ENCODE measurements at places on chromosomes 6 and 20.

DNA sequence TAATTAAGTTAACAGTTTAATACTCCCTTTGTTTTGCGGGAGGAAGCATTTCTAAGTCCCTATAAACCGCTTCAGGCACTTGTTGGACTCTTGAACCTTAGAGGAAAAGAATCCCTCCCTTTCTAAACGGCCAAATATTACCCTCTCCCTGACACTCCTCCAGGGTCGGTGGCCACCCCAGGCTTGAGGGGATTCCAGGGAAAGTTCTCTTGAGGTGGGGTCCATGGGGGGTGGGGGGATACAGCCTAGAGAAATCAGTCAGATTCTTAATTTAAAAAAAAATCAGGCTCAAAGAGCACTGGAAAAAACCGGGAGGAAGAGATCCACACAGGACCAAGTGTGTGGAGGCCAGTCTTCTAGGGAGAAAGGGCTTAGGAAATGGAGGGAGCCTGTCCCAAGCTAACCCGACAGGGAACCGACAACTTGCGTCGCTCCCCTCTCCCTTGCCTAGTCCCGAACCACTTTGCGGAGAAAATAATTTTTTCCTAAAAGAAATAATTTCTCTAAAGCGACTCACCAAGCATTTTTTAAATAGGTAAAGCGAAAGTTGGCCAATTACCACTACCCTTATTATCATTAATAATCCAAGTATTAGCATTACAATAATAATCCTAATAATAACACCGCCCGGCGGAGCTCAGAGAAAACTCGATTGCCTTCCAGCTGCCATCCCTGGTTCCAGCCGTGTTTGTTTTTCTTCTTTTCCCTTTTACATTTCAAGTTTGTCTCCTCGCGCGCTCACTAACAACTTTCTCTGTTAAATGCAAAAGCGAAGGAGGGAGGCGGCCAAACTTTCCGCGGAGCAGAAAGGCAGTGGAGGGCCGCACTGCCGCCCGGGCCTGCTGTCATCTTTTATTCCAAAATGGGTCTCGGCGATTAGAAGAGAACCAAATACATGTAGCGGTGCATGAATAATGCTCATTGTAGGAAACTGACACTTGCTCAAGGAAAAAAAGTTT is 4.8 kb downstream of the NR2E1 start:
- DNase-seq, result no peak

DNA sequence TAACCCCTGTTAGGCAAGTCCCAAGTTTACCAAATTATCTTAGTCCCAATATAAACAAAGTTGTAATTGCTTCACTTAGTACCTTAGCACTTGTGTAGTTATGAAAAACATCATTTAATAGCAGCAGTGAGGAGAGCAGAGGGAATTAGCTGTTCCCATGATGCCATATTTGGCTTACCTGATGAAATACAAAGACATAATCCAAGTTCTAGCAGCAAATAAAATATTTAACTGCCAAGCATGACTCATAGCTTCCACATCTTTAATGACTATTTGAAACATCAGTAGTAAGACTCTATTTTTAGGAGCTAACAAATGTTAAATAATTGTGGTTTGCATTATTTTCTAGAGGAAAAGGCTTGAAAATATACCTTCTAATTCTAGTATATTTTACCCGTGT is 94.0 kb upstream of the MCHR2 start:
- DNase-seq, result no peak

GRCh38 chr6:42947950-42948349 is 12.6 kb upstream of the GNMT start:
- no peak for DNase-seq

DNA sequence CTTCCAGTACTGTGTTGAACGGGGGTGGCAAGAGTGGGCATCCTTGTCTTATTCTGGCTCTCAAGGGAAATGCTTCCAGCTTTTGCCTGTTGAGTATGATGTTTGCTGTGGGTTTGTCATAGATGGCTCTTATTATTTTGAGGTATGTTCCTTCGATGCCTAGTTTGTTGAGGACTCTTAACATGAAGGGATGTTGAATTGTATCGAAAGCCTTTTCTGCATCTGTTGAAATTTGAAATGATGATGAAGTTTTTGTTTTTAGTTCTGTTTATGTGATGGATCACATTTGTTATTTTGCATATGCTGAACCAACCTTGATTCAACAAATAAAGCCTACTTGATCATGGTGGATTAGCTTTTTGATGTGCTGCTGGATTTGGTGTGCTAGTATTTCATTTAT is 48.0 kb downstream of the RPRD1B start:
- DNase-seq, result no peak

DNA sequence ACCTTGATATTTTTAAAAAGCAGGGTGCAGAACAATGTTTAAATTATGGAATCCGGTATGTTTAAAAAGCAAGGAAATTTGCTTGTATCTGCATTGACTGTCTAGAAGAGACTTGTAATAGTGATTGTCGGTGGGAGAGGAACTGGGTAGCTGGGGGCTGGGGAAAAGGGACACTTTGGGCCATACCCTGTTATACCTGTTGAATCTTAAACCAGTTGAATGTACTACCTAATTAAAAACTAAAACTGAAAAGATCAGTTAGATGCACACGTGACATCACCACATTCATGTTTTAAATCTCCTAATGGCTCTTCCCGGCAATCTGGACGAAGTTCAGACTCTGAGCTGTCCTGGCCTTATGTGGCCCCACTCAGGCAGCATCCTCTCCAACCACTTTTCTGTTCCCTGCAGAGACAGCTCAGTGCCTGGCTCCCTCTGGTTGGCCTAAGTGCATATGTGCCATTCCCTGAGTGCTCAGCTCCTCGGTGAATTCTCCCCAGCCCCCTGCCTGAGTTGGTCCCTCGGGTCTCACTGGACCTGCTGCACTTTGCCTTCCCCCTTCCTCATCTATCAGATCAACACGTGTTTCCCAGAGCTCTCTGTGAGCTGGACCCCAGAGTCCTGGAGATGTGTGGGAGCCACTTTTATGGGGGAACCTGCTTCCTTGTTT is 36.3 kb downstream of the SLC52A3 start:
- DNase-seq, result no peak

GRCh38 chr6:52157301-52157941 is 28.8 kb upstream of the IL17A start:
- DNase-seq, result no peak

DNA sequence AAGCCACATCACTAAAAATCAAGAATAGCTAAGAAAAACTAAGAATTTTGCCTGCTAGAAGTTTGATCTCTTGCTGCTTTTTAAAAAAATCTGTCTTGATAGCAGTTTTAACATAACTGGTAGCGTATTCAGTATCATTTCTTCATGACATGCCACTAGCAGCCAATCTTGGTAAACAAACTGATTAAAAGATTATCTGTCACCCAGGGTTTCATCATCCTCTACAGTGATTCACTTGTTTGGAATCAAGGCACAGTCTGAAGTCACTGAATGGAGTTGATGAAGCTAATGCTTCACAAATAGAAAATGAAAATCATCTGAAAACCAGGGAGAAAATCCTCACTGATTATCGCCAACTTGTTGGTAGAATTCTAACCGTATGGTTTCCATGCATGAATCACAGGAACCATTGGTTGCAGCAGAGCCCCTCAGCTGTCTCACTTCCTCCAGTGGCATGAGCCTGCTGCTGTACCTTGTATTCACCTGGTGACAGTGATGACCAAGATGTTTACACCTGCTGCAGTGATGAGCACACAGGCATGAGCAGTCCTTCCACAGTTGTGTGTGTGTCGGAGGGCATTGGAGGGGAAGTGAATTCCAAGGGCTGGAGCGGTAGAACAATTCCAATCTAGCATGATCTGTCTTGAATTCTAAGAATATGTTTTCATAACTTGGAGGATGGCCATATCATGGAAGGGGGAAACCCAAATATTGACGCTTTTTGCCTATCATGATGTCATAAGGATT is 275.0 kb downstream of the KHDC1L start:
- DNase-seq, result no peak

DNA sequence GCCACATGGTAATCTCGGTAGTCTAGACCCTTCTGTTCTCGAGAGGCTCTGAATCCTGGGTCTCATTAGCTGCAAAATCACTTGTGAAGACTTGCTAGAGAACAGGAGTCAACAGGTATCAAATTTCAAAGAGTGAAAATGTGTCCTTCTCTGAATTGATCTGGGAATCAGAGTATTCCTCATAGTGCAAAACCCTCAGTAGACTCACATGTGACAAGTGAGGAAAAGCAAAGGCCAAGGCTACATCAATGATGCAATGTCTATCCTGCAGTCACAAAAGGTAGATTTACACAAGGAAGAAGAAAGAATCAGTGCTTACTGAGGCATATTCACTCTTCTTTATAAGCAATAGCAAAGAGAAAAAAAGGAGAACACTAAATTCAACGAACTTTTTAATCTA is 1220.0 kb upstream of the GJE1 start:
- no peak for DNase-seq

DNA sequence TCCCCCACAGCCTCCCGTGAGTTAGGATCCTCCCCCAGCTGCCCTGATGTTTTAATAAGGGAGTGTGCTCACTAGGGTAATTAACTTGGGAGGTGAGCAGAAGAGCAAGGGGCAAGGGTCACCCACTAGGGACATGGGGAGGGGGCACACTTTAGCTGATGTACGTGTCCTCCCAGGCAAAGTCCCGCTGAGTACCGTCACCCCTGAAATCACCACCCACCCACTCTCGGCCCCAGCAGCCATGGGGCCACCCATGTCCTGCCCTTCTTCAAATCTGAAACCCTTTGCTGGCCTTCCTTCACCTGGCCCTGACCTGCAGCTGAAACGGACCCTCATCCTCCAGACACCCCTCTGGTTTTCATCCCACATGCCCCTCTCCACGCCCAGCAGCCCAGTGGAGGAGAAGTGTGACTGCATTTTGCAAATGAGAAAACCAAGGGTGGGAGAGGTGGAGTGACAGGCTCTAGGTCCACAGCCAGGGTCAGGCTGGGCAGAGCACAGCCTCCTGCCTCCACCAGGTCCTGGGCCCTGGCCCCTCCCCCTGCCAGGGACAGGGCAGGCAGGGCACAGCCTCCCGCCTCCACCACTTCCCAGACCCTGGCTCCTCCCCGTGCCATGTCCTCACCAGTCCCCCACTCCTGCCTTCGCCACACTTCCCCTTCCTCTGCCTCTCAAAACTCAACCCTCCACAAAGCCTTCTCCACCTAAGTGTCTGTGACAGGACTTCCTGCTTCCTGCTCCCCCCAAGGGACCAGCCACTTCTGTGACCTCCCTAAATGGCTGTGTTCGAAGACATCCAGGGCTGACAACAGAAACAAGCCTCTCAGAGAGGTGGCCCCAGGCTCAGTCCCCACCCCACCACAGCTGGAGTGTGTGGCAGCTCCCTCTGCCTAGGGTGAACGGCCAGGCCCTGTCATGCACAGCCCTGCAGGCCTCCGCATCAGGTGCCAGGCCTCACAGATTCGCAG is 15.1 kb downstream of the ACSS1 start:
- no peak for DNase-seq

- peak; percentile 48 for DNase-seq
Measured at GRCh38 chr20:36823121-36823520, 49.6 kb upstream of the DSN1 start.

GRCh38 chr6:146598772-146599405 is at the start of gene ADGB:
Gene ADGB, plus strand, starts transcription at chr6:146598972. Its CDS starts 69 bp downstream, at chr6:146599041.
- no peak for DNase-seq

GRCh38 chr6:158506601-158507000 is 53.3 kb upstream of the TMEM181 start:
- DNase-seq, result no peak

DNA sequence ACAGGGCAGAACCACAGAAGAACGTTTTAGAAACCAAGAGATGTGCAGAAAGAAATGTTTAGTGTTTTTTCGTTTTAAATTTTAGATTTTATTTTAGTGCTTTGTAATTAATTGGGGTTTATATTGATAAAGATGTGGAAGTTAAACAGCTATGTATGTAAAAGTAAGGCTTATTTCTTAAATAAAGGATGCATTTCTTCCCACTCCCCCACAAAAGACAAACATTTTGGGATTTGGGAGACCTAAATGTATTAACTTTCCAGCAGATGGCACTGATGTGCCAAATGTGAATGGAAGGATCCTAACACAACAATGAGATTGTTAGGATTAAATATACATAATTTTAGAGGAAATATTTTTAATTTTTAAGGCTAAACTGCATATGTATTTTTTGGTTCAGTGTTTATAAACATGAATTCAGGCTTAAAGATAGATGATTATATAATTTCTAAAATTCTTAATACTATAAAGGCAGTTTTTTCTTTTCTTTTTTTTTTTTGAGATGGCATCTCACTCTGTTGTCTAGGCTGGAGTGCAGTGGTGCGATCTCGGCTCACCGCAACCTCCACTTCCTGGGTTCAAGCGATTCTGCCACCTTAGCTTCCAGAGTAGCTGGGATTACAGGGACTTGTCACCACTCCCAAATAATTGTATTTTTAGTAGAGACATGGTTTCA is 12.0 kb downstream of the PFDN4 start:
- no peak for DNase-seq

DNA sequence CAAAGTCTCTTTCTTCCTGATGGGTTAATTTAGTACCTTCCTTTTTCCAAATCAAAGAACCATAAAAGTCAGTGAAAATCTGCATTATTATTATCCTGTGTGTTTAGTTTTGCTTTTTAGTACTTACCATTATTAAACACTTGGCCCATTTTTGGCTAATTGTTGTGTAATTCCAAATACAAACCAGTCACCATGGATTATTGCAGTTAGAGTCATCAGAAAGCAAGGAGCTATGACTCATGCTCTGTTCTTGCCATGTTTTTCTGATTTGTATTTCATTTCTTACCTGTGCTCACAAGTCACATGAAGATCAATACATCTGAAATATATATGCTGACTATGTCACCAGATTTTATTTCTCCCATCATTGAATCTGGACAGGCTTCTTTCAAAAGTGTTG is 31.3 kb downstream of the SLC22A3 start:
- no peak for DNase-seq

- no peak for DNase-seq
Measured at GRCh38 chr6:163999475-164000125, 585.1 kb downstream of the QKI start.

- no peak for DNase-seq
Measured at GRCh38 chr20:58657262-58657661, 6.2 kb downstream of the STX16 start.

- no peak for DNase-seq
Measured at GRCh38 chr6:87396595-87397392, 11.0 kb upstream of the CFAP206 start.

DNA sequence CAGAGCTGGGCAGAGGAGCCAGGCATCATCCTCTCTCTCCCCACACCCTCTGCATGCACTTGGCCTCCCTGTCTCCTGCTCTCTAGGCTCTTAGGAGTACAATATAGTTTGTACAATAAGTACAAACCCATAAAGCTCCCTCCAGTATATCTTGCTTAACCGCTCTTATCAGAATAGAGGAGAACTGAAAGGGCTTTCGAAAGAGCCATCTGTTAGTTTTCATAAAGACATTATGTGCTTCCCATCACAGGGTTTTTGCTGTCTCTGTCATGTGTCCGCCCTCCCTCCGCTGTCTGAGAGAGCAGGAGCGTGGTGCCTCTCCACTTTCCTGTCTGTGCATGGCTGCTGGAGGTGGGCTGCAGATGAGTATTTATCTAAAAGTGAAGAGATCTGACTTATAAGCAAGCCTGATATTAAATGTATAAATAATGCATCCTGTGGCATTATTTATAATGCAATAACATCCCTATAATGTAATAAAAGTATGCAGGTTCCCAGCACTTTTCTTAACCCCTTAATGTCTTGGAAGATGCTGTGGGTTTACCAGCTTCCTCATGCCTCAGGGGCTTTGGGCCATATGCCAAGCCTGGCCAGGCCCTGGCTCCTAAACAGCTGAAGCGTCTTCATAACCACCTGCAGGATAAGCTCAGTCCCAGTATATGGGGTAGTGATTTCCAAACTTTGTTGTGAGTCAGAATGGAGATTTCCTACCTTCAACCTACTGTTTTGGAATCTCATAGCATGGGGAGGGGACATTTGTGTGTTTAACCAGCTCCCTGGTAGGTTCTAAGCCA is 297.1 kb downstream of the DHX35 start:
- DNase-seq, result no peak

Measured in cerebellar nuclear complex (tissue), 1 donor.